Stimulated activated CD4-positive, alpha-beta T cell treated with anti-CD3 and anti-CD28 coated beads, Interleukin-12 subunit alpha, Interleukin-12 subunit beta, amount 100 ng/mL, for 24 hours (primary cell): ENCODE measurements at places on chromosomes 12 and 14.

- no peak for DNase-seq
These were observed 26.3 kb downstream of the ANO6 start for GRCh38 chr12:45242180-45242579.

DNA sequence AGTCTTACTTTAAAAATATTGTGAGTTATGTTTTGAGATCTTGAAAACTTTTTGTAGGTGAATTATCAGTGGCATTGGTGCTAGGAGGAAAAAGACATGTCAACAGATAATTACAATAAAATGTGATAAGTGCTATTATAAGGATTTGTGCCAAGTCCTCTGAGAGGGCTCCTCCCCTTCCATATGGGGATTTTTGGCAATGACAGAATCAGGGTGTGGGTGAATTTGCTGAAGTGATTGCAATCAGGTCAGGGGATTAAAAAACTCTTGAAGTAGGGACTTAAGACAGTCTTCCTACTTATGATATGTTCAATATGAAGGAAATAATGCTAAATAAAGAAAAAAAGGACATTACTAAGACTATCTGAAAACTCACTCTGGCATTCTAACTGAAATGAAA is 122.5 kb downstream of the SLC15A5 start:
- no peak for DNase-seq

GRCh38 chr12:3016191-3016590 is 57.0 kb downstream of the TEAD4 start:
- DNase-seq, result no peak

GRCh38 chr12:52259657-52260243 is 14.7 kb upstream of the KRT86 start:
- no peak for DNase-seq

- DNase-seq, result no peak
These were observed 1.7 kb downstream of the MGST1 start for GRCh38 chr12:16349131-16349460.

DNA sequence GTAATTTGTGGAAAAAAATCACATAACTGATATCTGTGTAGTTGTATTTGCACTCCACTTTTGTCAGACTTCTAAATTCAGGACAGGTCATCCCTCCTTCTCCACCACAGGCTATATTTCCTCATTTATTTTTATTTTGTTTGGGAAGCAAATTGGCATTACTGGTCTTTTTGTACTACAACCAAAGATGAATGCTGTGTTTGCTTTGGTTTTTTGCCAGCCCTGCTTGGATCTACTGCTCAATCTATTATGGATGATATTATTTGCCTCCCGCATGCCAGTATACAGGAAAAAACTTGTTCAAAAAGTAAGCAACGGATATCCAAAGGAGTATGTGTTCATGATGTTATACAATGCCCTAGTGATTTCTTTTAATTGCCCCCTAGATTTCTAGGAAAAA is 948.8 kb downstream of the TRHDE start:
- DNase-seq, result no peak

- DNase-seq, result no peak
These were observed 243.5 kb upstream of the DAAM1 start for GRCh38 chr14:58944968-58945356.

GRCh38 chr12:131737150-131737827 is 26.4 kb downstream of the SFSWAP start:
- DNase-seq, result no peak

DNA sequence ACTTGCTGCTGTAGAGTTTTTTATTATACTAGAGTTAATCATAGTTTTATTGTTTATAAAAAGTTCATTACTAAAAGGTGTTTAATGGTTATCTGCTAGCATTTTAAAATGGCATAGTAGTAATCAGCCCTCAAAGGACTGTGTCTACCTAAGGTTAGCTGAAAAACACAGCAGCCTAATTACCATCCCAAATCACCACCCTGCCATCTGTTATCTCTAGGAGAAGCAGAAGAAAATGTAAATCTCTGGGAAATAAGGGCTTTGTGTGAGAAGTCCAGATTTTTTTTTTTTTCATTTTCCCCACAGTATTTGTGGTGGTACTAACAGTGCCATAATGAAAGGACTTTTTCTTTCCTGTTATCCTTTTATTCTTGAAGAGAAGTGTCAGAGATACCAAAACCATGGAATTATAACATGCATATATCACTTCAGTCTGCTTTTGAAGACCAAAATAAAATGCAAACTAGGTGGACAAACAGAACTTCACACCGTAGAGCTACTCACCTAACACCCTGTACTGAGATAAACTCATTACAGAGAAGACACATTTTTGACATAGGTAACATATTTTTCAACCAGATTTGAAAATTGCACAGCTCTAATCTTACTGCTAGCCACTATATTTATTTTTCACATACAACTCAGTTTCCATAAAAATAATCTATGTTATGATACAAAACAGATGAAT is 876.2 kb downstream of the C12orf50 start:
- no peak for DNase-seq

- no peak for DNase-seq
These were observed 22.4 kb downstream of the LACRT start for GRCh38 chr12:54612225-54612750.
